ENCODE measurements at places on chromosomes 2 and 18.

DNA sequence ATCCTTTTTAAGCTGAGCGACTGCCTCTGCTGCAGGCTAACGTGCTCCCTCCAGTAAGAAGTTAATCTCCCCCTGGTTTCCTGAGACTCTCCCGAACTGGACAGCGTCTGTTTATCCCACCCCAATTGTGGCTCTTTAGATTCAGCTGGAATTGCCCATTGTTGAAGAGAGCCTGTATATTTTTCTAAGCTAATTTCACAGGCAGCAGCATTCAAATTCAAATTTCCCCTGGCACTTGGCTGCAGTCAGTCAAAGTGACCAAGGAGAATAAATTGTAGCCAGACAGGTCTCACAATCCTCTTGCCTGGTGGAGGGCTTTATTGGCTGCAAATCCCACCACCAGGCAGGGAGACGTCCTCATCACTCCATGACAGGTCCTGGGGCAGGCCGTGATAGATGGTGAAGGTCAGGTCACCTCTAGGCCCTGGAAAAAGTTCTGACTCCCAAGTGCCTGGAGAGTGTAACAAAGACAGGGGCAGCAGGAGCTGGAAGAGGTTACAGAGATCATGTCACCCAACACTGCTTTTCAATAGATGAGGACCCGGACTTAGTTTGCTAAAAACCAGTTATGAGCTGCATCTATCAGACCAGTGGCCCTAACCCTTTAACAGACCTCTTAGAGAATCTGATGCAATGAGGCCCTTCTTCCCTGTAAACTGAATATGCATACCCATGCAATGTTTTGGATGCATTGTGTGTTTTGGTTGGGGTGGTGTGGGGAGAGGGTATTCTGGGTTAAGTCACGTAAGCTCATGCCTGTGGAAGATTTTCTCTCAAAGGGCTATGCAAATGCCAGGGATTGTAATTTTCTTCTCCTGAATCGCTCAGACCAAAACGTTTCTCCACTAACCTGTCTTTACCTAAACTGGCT lies 32.3 kb upstream of the C18orf32 start:
- DNase-seq = no peak

- no peak for DNase-seq
Observed at GRCh38 chr18:10170375-10170774, 256.6 kb downstream of the VAPA start.

GRCh38 chr2:953975-954686 lies 3.5 kb downstream of the SNTG2 start:
- DNase-seq = no peak

- DNase-seq = no peak
Observed at GRCh38 chr2:172100935-172101820, 1.5 kb downstream of the DLX2 start.

GRCh38 chr2:33457556-33458247 lies 18.7 kb upstream of the RASGRP3 start:
- DNase-seq = no peak

DNA sequence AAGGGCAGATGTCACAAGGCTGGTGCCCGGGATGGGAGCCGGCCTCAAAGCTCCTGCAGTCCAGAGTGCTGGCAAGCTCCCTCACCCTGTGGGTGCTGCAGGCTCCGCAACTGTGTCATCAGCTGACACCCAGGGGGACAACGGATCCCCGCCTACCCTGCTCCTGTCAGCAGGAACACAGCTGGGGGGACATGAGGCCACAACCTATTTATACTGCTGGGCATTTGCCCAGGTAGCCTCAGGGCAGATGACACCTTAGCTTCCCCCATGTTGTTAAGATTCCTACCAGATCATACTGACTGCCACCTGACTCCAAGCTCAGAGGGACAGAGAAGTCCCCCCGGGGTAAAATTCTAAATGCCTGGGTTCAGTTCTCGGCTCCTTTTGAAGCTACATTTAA lies 1.2 kb downstream of the ANKRD23 start:
- DNase-seq = no peak

- peak; percentile 6 for DNase-seq
Observed at GRCh38 chr2:37871456-37872191, 53.5 kb upstream of the RMDN2 start.

DNA sequence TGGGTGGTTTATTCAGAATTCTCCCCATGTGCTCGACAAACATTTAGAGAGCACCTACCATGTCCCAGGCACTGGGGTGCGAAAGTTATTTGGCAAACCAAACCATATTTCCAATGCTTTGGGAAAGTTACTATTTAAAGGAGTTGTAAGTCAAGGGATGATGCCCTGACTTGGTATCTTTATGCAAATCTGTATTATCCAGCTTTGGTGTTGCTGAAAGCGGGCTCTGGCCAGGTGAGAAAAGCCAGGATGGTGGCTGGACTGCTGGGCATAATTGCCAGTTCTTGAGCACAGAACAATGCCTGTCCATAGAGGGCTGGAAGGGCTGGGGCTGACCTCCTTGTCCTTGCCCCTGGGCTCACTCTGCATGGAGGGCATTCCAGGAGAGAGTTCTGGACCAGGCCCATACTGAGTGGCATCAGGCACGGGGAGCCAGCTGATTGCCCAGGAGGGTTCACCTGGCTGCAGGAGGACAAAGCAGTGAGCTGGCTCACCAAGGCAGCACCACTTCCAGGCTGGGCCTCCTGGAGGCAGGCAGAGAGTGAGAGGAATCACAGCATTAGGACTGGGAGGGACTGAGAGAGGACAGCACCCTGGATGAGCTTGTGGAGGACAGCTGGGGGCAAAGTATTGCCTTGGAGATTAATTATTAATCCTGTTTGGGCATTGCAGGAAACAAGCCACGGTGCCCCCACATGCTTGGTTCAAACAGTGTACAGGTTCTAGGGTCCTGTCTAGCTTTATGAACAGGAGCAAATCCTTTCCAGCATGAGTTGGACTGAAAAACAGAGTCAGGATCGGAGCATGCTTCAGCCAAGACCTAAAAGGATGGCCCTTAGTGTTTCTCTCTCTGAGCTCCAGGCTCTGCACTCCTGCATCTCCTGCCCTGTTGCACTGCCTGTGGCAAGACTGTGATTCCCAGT lies 7.1 kb downstream of the KHK start:
- DNase-seq = no peak

DNA sequence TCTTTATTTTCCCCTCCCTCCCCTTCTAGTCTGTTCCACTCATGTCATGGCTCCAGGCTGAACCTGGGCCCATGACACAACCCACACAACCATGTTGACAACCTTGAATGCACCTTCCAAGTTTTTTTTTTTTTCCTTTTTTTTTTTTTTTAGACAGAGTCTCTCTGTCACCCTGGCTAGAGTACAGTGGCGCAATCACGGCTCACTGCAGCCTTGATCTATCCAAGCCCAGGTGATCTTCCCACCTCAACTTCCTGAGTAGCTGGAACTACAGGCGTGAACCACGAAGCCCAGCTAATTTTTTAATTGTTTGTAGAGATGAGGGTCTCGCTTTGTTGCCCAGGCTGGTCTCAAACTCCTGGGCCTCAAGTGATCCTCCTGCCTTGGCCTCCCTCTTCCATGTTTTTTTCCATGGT lies 21.9 kb upstream of the ROCK2 start:
- no peak for DNase-seq

DNA sequence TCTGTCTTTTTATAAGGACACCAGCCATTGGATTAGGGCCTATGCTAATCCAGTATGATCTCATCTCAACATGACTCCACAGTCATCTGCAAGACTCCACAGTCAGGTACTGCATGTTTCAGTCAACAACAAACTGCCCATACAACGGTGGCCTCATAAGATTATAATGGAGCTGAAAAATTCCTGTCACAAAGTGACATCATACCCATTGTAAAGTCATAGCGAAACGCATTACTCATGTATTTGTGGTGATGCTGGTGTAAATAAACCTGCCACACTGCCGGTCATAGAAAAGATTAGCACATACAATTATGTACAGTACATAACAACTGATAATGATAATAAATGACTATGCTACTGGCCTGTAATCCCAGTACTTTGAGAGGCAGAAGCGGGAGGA lies 102.2 kb downstream of the TEX51 start:
- no peak for DNase-seq
